Fibroblast of skin of back (primary cell): ENCODE measurements at places on chromosomes 2 and 18.

- peak; percentile 18 for DNase-seq
Observed at GRCh38 chr2:122191331-122191730, 435.9 kb downstream of the TSN start.

DNA sequence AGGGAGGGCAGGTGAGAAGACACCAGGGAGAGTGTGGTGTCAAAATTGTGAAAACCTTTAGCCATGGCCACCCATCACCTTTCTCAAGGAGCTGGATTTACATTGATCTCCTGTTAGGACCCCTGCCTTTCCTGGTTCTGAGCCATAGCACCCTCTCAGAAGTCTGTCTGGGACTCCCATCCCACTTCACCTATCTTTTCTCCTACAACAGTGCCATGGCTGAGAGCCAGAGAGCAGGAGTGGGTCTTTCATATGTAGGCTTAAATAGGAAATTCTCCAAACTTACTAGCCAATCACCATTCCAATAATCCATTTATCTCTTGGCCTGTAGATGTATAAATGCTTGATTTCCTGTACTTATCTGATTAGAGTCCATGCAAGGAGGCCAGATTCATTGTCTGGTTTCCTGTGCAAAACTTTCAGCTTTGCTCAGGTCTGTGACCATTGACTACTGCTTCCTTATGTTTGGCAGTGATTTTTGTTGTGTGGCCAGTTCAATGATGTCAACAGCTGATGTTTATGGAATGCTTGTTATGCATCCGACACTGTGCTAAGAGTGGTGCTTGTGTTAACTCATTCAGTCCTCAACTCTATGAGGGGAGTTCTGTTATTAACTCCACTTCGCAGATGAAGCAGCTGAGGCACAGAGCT lies 57.6 kb upstream of the IGFBP5 start:
- DNase-seq: no peak

DNA sequence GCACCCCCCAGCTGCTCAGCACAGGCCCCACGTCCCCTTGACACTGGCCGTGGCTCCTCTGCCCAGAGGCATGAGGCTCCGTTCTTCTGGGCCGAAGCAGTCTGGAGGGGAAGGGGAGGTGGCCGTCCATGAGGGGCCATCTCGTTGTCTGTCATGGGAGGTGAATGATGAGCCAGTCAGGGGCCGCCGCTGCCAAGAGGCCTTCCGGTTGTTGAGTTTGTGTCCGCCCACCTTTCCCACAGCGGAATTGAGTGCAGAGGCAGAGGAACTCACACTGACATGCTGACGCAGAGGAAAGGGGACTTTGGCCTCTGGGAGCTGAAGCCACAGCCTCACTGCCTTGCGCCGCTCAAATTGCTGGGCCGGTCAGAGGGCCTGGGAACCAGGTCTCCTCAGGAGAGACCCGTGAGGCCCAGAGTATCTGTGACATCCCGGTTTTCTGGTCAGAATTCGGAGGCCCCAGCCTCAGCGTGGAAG lies 268.4 kb downstream of the ATAD2B start:
- no peak for DNase-seq

GRCh38 chr2:44075541-44075940 lies 79.8 kb upstream of the LRPPRC start:
- peak; percentile 6 for DNase-seq

- no peak for DNase-seq
Observed at GRCh38 chr2:88066543-88066942, 1.1 kb upstream of the SMYD1 start.

GRCh38 chr2:218953366-218953954 lies 6.0 kb upstream of the CDK5R2 start:
- no peak for DNase-seq

- DNase-seq: peak; percentile 94
Observed at GRCh38 chr18:26480897-26481795, 67.2 kb downstream of the KCTD1 start.

- peak; percentile 6 for DNase-seq
Observed at GRCh38 chr2:135775420-135775819, 33.8 kb downstream of the UBXN4 start.

DNA sequence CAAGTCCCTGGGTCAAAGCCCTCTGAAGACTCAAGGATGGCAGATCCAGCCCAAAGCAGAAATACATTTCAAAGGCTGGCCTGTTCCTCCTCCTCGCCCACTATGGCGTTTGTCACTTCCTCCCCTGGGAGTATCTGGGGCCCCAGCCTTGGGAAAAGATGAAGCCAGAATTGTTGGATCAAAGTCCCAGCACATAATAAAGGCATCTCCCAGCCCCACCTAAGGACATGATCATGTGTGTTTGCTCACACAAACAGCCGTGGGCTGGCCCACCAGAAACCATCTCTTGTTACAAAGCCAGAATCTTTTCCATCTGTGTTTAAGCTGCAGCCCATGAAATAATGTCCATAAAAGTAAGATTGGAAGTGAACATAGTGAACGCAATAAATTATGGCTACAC lies 50.1 kb upstream of the HAAO start:
- peak; percentile 30 for DNase-seq

DNA sequence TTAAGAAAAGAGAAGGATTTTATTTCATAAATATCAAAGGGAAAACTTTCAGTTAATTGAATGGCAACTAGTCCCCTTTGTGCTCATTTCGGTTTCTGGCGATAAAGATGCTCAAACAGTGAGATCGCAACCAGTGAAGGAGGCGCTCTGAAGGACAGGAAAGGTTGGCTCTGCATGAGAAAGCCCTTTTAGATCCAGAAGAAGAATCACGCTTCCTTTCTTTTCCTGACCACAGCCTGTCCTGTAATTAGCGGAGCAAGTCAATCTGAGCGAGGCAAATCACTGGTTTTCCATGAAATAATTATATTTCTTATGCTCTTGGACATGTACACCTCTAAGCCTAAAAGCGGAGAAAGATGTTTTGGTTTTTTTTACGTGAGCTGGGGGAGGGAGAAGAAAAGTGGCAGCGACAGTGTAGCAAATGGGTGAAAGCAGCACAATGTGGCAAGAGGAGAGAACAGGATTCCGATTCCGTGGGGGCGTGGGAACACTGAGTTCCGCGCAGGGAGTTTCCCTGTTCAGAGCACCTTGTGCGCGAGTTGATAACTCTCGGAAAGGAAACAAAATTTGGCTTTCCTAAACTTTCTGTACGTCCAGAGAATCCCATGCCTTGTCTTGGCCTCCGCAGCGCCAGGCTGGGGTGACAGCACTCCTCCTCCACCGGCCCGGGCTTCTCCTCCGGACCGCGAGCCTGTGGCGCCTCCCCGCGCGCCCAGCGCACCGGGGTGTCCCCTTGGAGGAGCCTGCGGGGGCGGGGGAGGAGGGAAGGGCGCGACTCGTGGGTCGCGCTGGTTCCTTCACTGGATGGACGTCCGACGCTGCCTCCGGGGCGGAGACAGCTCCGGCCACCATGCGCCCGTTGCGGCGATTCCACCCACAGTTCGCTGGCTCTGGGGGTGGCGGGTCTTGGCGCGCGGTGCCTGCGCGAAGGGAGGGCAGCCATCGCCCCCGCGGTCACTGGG lies 620 bp upstream of the SLC9A2 start:
- DNase-seq: peak; percentile 8

- no peak for DNase-seq
Observed at GRCh38 chr2:231803501-231804138, 17.4 kb downstream of the COPS7B start.

- no peak for DNase-seq
Observed at GRCh38 chr2:100185105-100185504, 42.7 kb upstream of the AFF3 start.

DNA sequence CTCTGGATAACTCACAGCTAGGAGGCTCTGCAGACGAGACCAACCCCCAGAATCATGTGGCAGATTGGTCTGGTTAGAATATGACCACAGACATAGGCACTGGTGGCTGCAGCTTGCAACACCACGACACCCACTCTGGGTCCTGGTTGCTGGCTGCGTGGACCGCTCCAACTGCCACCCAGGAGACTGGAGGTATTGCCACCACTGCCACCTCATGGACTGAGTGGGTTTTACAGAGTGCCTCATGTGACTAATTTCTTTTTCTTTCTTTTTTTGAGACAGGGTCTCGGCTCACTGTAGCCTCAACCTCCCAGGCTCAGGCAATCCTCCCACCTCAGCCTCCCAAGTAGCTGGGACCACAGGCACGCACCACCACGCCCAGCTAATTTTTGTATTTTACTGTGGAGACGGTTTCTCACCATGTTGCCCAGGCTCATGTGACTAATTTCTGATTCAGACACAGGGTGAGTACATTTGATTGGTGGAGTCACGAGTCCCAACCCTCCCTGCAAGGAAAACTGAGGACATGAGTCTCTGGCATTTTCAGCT lies 29.9 kb upstream of the NT5DC4 start:
- DNase-seq: peak; percentile 38

DNA sequence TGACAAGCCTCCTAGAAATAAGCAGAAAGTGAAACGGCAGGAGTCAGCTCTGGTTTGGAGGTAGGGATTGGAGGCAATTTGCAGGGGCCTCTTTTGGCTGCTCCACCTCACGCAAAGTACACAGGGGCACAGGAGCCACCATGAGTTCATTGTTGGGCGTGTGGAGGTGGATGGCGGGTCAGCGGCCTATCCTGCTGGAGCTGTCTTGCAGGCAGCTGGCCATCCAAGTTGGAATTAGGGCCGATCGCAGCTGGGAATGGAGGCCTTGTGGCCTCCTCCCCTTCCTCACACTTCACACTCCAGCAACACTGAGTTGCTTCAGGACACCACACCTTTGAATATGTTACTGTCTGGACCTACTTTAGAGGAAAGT lies 171.5 kb downstream of the MYCN start:
- DNase-seq: no peak

- no peak for DNase-seq
Observed at GRCh38 chr2:128298846-128299507, 19.7 kb downstream of the HS6ST1 start.

GRCh38 chr18:65737471-65737955 lies 13.3 kb upstream of the CDH7 start:
- DNase-seq: no peak

DNA sequence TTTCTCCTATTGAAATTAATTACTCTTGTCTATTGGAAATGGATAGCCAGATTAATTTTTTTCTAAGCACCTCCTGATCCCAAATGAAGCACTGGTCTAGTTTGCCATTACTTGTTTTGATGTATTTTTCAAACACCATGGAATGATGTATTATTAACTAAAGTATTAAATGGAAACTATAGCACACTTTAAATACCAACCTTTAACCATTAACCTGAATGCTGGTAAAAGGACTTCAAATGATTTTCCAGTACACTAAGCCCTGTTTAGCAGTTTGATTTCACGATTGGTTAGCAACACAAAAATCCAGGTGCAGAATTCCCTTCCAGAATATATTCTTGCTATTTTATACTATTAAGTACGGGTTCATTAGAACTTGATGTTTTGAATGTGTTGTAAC lies 37.3 kb downstream of the COL4A3 start:
- DNase-seq: no peak

GRCh38 chr2:140234116-140234515 lies 1453.9 kb upstream of the NXPH2 start:
- DNase-seq: no peak

DNA sequence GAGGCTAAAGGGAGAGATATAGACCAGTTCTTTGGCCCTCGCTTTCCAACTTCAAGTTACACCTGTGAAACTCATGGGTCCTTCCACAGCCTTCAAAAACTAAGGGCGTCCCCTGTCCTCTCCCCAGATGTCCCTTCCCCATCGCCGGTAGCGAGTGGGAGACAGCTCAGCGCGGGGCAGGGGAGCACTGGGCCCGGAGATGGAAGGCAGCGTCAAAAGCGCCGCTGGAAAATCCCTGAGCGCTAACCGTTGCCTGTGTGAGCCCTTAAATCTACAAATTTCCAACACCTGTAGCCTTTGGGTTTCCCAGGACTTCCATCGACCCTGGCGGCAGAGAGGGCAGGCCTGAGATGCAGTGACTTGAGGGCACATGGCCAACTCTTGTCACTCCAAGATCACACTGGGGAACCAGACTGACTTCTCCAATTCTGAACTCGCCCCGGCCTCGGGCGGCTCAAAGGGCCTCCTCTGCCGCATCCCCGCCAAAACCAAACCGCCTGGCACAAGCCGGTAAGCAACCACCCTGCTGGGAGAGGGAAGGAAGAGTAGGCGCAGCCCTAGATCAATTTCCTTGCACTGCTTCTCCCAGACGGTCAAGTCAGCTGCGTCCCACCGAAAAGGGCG lies 879 bp upstream of the EPAS1 start:
- DNase-seq: peak; percentile 23

- DNase-seq: no peak
Observed at GRCh38 chr18:42977982-42978637, 137.4 kb downstream of the RIT2 start.

- no peak for DNase-seq
Observed at GRCh38 chr2:11748018-11748860, 1.8 kb downstream of the LPIN1 start.

DNA sequence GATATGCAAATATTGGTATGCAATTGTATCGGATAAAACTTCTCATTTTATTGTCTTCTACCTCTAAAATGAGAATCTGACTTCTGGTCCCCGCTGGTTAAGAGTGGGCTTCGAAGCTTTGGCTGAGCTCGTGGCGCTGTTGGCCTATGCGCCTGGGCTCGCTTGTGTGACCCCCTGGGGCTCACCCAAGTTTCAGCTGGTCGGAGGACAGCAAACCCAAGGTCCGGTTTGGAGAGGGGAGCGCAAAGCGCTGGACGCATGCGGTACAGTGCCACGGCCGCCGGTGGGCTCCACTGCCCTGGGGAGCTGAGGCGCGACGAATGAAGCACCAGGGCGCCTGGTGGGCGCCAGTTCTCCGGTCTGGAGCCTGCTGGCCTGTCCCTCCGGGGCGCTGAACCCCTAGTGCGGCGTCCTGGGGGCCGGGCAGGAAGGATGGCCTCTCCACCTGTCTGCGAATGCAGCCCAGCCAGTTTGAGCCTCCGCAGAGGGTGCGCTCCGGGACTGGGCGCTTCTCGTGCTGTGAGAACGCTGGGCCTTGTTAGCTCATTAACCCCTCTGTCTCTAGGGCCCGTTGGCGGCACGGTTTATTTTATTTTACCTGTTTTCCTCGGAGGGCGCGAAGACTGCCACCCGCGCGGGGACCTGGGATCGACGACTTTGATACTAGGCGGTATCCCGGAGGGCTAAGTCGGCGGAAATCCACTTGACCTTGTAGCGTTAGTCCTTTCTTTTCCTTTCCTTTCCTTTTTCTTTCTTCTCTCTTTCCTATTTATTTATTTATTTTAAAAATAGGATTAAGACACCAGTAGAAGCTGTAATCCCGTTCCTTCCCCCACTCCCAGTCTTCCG lies 10.4 kb downstream of the MEIS1 start:
- DNase-seq: peak; percentile 48

GRCh38 chr2:26852405-26853306 lies 4.7 kb downstream of the DPYSL5 start:
- DNase-seq: no peak

DNA sequence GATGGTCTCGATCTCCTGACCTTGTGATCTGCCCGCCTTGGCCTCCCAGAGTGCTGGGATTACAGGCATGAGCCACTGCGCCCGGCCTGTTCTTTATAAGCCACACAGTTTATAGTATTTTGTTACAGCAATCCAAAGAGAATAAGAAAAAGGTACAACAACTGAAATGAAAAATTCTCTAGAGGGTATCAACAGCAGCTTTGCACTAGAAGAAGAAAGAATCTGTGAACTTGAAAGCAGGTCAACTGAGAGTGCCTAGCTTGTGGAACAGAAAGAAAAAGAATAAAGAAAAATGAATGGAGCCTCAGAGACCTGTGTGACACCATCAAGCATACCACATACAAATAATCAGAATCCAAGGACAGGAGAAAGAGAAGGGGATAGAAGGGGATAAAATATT lies 66.8 kb upstream of the CTLA4 start:
- no peak for DNase-seq
